Psoas muscle (tissue), 8 donors: ENCODE measurements at places on chromosomes 4 and X. TPM values are rescaled to one million over a fixed set of nuclear protein-coding genes. Genes with fewer than 3 reads are reported as not detected.
A peak's percentile ranks its signal among the peaks of the same experiment; 100 is the strongest.

GRCh38 chr4:153268295-153268694 lies 64.1 kb downstream of the TRIM2 start:
- no peaks in the 10 kb centered on the region for H3K27me3 ChIP-seq
- no peak for DNase-seq
- H3K36me3 ChIP-seq: peaks cover 18% of the 10 kb centered on the region
- H3K4me3 ChIP-seq: no peak overlapping the region

The CLTRN gene
- not detected for total RNA-seq

GRCh38 chr4:142572071-142572470 lies 274.0 kb downstream of the INPP4B start:
- H3K27me3 ChIP-seq: no peaks in the 10 kb centered on the region
- no peak overlapping the region for H3K27ac ChIP-seq
- H3K4me3 ChIP-seq: no peak overlapping the region
- no peaks in the 10 kb centered on the region for H3K36me3 ChIP-seq
- H3K4me1 ChIP-seq: no peaks in the 10 kb centered on the region
- DNase-seq: no peak

- no peaks in the 10 kb centered on the region for H3K27me3 ChIP-seq
These were observed 12.3 kb downstream of the PGRMC2 start for GRCh38 chr4:128275346-128275745.

- peaks cover 53% of the 10 kb centered on the region for H3K4me1 ChIP-seq
- H3K36me3 ChIP-seq: no peaks in the 10 kb centered on the region
- DNase-seq: no peak
- peak overlapping the region; percentile 51 for H3K4me3 ChIP-seq
- H3K27me3 ChIP-seq: no peaks in the 10 kb centered on the region
These were observed 85.3 kb upstream of the MAML3 start for GRCh38 chr4:140239311-140239710.

DNA sequence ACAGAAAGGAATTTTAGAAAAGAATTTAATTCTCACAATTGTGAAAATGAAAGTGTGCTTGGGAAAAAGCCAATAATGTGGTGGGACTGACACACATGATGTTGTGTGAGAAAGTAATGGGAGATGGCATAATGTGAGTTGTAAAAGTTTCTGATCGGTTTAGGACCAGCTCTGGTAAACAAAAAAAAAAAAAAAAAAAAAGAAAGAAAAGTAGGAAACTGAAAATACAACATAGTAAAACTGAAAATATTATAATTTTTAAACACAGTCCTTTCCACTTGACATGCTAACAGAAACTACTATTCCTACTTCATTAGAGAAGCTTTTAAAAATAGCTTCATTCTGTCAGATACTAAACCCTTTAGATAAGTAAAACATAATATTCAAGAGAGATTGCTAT lies 28.2 kb downstream of the RAP1GDS1 start:
- DNase-seq: no peak
- no peaks in the 10 kb centered on the region for H3K27me3 ChIP-seq
- H3K4me3 ChIP-seq: no peak overlapping the region
- no peak overlapping the region for H3K27ac ChIP-seq

DNA sequence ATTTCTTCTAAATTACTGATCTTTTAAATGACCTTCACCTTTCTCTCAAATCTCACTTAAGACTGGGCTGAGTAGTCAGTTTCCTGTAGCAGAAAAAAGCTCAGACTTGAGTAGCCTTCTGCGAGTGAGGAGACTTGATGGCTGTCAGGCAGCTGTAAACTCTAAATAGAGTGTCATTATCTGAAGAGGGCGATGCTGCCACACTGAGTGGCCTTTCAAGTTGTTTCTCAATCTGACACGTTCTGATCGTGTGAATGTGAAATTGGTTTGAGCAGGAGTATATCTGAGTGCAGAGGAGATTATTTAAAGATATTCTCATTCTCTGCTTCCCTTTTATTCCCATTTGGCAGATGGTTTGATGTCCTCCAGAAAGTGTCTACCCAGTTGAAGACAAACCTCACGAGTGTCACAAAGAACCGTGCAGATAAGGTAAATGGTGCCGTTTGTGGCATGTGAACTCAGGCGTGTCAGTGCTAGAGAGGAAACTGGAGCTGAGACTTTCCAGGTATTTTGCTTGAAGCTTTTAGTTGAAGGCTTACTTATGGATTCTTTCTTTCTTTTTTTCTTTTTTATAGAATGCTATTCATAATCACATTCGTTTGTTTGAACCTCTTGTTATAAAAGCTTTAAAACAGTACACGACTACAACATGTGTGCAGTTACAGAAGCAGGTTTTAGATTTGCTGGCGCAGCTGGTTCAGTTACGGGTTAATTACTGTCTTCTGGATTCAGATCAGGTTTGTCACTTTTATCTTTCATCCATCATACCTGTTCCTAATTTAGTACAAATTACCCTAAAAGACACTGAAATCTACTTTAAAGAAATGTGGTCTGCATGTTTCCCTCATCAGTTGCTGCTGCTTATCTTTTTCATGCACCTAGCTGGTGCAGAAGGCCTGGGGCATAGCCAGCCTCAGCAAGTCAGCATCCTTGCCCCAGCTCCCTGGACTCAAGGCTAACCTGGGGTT lies 74.3 kb upstream of the MSANTD1 start:
- peaks cover 76% of the 10 kb centered on the region for H3K36me3 ChIP-seq
- H3K4me3 ChIP-seq: no peak overlapping the region
- H3K27ac ChIP-seq: peak overlapping the region; percentile 42
- DNase-seq: no peak
- no peaks in the 10 kb centered on the region for H3K27me3 ChIP-seq

The GAB3 gene
- 1.0 TPM for total RNA-seq

DNA sequence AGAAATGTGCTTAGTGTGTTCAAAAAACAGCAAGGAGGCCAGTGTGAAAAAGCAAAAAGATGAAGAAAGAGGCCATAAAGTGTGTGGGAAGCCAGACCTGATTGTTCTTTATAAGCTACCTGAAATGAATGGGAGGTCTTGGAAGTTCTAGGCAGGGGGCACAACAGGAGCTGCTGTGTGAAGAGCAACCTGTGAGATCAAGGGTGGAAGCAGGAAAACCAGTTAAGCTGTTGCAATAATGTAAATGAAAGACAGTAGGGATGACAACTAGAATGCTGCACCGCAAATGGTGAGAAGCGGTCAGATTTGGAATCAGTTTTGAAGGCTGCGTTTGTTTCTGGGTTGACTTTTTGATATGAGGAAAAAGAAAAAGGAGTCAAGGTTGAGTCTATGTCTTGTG lies 123.5 kb downstream of the TMEM144 start:
- H3K27ac ChIP-seq: no peak overlapping the region
- DNase-seq: no peak
- no peak overlapping the region for H3K4me3 ChIP-seq
- H3K27me3 ChIP-seq: no peaks in the 10 kb centered on the region
- H3K36me3 ChIP-seq: no peaks in the 10 kb centered on the region

The TMEM154 gene
- total RNA-seq: 0.98 TPM

GRCh38 chrX:21674430-21675186 lies 16.5 kb upstream of the KLHL34 start:
- DNase-seq: no peak
- no peak overlapping the region for H3K4me3 ChIP-seq
- H3K27ac ChIP-seq: no peak overlapping the region
- no peaks in the 10 kb centered on the region for H3K4me1 ChIP-seq
- H3K36me3 ChIP-seq: no peaks in the 10 kb centered on the region

The NUP62CL gene
- total RNA-seq: 0.34 TPM

The RTL9 gene
- 0.07 TPM for total RNA-seq

DNA sequence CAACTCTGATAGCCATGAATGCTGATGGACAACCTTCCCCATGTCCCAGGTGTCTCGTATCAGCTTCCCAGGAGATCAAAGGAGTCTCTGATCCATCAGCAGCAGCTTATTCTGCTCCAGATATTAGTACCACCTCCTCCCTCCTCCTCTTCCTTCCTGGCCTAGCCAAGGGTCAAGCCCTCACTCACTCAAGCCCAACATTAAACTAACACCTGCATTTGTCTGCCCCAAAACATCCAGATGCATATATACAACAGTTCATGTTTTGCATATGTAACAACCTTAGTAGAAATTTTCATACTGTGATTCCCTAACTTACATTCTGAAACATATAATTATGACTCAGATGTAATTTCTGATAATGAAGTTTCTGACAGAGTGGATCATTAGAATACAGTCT lies 29.9 kb downstream of the BCLAF3 start:
- DNase-seq: no peak
- no peak overlapping the region for H3K27ac ChIP-seq
- no peaks in the 10 kb centered on the region for H3K4me1 ChIP-seq
- H3K36me3 ChIP-seq: no peaks in the 10 kb centered on the region
- H3K4me3 ChIP-seq: no peak overlapping the region

- H3K36me3 ChIP-seq: no peaks in the 10 kb centered on the region
These were observed 36.1 kb downstream of the EVC start for GRCh38 chr4:5746829-5747737.

DNA sequence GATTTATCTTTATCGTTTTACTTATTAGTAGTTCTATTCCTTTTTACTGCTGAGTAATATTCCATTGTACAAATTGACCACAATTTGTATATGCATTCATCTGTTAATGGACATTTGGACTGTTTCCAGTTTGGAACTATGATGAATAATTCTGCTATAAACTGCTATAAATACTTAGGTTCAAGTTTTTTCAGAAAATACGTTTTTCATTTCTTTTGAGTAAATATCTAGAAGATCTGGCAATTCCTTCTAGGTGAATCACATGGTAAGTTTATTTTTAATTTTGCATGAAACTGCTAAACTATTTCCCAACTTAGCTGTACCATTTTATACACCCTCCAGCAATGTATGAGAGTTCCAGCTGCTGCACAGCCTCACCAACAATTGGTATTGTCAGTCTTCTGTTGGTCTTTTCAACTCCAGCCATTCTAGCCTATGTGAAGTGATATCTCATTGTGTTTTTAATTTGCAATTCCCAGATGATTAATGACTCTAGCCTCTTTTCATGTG lies 22.2 kb downstream of the LIN54 start:
- no peak overlapping the region for H3K27ac ChIP-seq
- DNase-seq: no peak
- no peaks in the 10 kb centered on the region for H3K4me1 ChIP-seq
- peaks cover 9% of the 10 kb centered on the region for H3K36me3 ChIP-seq

GRCh38 chr4:127601029-127601428 lies 31.7 kb upstream of the INTU start:
- no peak overlapping the region for H3K4me3 ChIP-seq
- H3K27me3 ChIP-seq: no peaks in the 10 kb centered on the region
- H3K27ac ChIP-seq: no peak overlapping the region
- DNase-seq: no peak
- H3K4me1 ChIP-seq: no peaks in the 10 kb centered on the region

DNA sequence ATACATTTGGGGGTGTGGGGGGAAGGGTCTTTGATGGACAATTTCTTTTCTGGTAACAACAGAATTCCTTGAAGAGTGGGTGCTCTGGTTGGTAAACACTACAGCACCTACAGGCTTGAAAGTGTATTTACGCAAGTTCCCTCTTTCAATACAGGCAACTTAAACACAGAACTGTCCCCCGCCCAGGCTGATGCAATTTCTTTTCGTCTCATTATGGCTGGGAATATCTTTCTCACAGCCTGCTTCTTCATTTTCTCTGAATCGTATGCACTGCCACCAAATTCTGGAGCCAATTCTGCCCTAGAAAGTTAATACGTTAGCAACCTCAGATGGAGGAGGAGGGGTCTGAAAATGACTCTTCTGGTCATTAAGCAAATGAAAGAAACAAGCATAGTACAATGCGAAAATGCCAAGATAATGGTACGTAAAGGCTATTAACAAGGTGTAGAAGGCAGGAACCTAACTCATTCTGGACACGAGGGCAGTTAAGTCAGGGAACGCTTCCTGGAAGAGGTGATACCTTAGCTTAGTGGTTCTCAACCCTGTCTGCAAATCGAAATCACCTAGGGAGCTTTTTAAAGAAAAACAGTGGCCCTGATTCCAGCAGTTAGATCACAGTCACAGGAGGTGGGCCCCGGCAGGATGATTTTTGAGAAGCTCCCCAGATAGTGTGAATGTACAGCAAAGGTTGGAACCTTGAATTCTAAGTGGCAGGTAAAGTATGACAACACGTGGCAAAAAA lies 1.0 kb downstream of the AGA start:
- H3K4me1 ChIP-seq: peaks cover 12% of the 10 kb centered on the region
- peak overlapping the region; percentile 94 for H3K27ac ChIP-seq
- H3K36me3 ChIP-seq: peaks cover 4% of the 10 kb centered on the region

DNA sequence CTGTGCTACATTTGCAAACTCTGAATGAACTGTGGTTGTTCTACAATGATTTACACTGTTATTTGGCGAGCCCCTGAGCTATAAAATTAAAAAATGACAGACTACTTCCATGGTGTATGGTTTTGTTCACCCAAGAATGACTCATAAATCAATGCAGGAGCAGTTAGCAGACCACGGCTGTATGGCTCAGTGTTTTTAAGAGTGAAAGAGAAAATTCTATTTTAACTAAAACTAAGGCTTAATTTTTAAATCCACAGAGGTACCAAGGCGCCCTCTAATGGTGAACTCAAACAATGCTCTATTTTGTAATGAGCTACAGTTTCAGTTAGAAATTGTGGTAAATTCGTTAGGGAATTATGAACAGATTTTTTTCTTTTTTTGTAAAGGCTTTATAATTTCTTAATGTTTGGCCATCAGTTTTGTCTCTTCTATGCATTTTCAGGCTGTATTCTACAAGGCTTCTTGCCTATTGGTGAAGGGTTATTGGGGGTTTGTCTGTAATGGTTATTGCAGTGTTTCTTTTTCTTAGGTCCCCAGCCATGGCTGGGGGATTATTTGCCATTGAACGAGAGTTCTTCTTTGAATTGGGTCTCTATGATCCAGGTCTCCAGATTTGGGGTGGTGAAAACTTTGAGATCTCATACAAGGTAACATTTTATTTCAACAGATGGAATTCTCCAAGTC lies 32.5 kb downstream of the HMGB2 start:
- DNase-seq: no peak
- H3K36me3 ChIP-seq: no peaks in the 10 kb centered on the region
- no peaks in the 10 kb centered on the region for H3K4me1 ChIP-seq
- no peak overlapping the region for H3K27ac ChIP-seq
- no peaks in the 10 kb centered on the region for H3K27me3 ChIP-seq
- H3K4me3 ChIP-seq: no peak overlapping the region

The AKAP14 gene
- not detected for total RNA-seq

GRCh38 chr4:52712251-52713130 lies 38.7 kb downstream of the ERVMER34-1 start:
- H3K27me3 ChIP-seq: no peaks in the 10 kb centered on the region
- peak; percentile 99 for DNase-seq
- H3K36me3 ChIP-seq: peaks cover 5% of the 10 kb centered on the region
- H3K4me3 ChIP-seq: peak overlapping the region; percentile 93
- peak overlapping the region; percentile 97 for H3K27ac ChIP-seq
